NCI-H2029 (cell line): ENCODE measurements at places on chromosomes 6 and 20.
A peak's percentile ranks its signal among the peaks of the same experiment; 100 is the strongest.

GRCh38 chr20:37903317-37904007 lies 535 bp downstream of the VSTM2L start:
- DNase-seq: no peak

DNA sequence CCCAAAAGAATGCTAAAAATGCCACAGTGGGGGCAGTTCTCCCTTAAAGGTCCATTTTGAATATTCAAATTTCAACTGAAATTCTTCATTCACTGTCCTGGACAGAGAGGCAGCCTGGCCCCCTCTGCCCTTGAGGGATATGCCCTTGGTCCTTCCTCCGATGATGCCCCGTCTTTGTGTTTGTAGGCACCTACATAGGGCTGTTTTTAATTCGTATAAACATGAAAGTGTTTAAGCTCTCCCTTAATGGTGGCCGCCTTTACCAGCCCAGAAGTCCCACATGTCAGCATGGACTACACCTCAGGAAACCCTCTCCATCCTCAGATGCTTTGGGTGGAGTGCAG lies 70.2 kb downstream of the SSR1 start:
- DNase-seq: no peak

DNA sequence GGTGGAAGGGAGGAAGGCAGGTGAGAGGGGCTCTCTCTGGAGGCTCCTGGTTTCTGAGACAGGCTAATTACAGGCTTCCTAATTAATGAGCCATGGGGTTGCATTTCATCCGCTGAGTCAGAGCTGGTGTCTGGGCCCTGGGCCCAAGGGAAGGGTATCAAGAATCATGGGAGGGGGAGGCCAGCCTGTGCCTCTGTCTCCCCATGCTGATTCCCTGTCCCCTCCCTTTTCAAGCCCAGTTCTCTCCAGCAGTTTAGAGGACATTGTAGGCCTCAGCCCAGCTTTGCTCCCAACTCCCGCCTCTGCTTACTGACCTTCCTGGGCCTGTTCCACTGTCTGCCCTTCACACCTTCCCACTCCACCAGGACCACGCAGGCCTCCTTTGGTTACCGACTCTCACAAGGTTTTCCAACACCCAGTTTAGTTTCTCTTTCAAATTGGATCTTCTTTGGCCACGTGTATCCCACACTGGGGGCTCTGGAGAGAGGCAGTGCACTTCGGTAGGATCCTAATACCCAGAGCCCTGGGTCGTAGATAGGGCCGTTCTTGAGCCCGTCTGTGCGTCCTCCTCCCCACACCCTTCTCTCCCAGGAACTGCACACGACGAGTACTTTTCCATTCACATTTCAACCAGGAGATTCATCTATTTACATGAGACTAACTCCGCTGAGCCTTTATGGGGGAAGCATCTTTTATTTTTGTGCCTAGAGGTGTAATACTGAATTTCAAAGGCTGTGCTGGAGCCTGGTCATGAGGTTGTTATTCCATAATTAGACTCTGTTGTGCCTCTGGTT lies 18.2 kb upstream of the AVP start:
- no peak for DNase-seq

- no peak for DNase-seq
Observed at GRCh38 chr6:13526357-13526726, 38.9 kb upstream of the GFOD1 start.

DNA sequence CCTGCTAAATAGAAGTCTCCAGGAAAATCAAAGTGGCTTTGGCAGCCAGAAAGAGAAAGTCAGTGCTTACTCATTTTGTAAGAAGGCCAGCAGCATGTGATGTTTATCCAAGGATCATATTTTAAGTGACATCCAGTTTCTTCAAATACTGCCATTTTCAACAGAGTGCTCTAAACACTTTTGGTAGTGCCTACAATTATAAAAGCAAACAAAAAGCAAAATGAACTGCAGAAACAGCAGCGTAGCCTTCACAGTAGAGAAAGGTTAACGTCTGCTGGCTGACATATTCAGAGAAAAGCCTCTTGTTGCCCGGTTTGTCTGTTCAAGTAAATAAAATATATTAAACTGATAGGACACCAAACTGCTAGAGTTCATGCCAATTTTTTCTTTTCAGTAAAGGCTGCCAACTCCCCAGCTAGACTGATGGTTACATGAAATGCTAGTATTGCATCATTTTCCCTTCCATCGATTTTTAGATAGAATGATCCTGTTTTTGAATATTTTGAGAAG lies 705.7 kb upstream of the SLC35B3 start:
- DNase-seq: peak; percentile 82
